Glomerular endothelial cell (primary cell): ENCODE measurements at places on chromosomes 13 and 19. TPM values are rescaled to one million over a fixed set of nuclear protein-coding genes. Genes with fewer than 3 reads are reported as not detected.
A peak's percentile ranks its signal among the peaks of the same experiment; 100 is the strongest.

- no peak for DNase-seq
Measured at GRCh38 chr19:41926763-41927496, 1.3 kb downstream of the ERFL start.

DNA sequence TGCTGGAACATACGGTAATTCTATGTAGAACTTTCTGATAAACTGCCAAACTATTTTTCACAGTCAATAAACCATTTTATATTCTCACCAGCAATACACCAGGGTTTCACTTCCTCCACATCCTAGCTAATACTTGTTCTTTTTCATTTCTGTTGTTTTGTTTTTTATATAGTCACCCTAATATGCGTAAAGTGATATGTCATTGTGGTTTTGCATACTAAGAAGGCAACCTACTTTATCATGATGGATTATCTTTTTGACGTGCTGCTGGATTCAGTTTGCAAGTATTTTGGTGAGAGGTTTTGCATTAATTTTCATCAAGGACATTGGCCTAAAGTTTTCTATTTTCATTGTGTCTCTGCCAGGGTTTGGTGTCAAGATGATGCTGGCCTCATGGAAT, 1384.1 kb downstream of the UQCRFS1 start:
- DNase-seq, result no peak

DNA sequence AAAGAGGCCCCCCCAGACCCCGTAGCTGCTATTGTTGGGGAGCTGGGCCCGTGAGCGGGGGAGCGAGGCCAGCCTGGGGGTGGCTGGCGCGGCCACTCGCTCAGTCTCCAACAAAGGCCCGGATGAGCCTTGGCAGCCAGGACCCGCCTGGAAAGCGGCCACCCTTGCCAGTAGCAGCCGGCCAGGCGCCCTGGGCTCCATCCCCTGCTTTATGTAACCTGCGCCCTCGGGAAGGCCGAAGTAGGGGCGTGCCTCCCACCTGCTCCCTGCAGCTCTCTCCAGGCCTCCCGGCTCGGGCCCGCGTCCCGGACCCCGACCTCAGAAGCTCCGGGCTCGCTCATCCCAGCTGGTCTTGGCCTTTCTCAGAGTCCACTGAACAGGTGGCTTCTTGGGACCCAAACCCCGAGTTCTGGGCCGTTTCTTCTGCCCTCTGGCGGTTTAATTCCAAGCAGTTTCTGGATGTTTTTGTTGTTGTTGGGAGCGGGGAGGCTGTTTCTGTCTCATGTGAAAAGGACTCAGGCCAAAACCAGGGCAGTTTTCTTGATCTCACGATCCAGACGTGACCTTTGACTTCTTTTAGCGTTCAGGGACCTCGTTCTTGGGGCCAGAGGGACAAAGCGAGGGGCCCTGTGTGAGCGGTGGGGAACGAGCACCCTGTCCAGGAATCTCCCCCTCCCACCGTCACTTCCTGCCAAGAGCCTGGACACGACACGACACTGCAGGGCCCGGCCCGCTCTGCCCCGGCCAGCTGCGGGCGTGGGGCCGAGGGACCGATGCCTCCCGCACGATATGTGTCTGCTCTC, 1.2 kb downstream of the CDC34 start:
- peak; percentile 45 for DNase-seq

DNA sequence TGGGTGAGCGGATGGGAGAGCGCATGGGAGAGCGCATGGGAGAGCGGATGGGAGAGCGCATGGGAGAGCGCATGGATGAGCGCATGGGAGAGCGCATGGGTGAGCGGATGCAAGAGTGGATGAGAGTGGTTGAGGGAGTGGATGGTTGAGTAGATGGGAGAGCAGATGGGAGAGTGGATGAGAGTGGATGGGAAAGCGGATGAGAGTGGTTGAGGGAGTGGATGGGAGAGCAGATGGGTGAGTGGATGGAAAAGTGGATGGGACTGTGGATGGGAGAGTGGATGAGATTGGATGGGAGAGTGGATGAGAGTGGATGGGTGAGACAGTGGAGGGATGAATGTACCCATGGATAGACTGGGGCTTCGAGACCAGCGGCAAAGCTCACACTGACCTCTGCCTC, 8.6 kb upstream of the TEKTIP1 start:
- DNase-seq, result no peak

GRCh38 chr19:7251494-7251893, 42.7 kb downstream of the INSR start:
- DNase-seq, result no peak

GRCh38 chr13:62595976-62596375, 1180.3 kb upstream of the PCDH20 start:
- DNase-seq, result no peak

DNA sequence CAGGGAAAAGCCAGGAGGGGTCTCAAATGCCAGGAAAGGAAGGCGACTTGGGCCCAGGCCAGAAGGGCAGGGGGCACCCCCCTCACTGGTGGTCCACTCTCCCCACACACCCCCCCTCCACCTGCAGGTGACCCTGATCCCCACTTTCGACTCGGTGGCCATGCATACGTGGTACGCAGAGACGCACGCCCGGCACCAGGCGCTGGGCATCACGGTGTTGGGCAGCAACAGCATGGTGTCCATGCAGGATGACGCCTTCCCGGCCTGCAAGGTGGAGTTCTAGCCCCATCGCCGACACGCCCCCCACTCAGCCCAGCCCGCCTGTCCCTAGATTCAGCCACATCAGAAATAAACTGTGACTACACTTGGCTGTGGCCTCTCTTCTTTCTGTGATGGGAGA, 14.9 kb downstream of the MAP1S start:
- no peak for DNase-seq

- no peak for DNase-seq
Measured at GRCh38 chr13:109979228-109979627, 192.8 kb upstream of the IRS2 start.

GRCh38 chr19:32649751-32650150, 25.2 kb downstream of the ANKRD27 start:
- DNase-seq, result no peak

DNA sequence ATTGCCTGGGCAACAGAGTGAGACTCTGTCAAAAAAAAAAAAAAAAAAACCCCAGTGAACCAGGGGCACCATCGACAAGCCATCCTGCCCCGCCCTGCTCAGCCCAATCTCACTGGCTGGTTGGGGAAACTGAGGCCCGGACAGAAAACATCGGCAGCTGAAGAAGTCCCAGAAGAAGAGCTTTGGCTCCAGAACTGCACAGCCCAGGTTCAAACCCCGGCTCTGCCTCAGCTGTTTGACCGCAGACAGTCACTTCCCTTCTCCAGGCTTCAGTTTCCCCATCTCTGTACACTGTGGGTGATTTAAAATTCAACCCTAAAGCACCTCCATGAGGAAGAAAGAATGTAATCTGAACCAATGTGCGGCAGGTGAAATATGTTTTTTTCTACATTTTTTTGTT, 9.4 kb upstream of the SEMA6B start:
- DNase-seq, result no peak

DNA sequence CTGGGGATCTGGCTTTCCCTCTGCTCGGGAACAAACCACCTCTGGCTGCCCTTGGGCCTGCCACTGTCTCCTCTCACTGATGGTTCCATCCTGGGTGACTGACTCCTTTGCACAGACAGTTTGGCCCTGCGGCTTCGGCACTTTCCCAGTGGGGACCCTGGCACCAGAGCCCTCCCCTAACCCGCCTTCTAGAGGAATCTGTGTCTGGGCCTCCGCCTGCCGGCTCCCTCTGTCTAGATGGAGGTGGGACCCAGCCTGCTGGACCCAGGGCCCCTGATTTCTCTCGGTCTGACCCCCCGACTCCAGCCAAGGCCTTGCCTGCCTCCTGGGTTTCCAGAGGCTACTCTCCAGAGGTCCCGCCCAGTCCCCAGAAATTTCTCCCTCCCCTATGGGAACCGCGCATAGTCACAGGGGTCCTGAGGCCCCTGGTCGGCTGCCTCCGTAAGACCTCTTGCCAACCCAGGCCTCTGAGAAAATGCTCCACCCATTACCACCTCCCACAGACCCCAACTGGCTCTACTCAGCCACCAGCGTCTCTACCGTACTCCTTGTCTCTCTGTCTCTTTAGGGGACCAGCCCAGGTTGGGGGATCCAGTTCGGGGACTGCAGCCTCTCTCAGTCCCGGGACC, 2.7 kb downstream of the CCDC106 start:
- DNase-seq, result no peak

DNA sequence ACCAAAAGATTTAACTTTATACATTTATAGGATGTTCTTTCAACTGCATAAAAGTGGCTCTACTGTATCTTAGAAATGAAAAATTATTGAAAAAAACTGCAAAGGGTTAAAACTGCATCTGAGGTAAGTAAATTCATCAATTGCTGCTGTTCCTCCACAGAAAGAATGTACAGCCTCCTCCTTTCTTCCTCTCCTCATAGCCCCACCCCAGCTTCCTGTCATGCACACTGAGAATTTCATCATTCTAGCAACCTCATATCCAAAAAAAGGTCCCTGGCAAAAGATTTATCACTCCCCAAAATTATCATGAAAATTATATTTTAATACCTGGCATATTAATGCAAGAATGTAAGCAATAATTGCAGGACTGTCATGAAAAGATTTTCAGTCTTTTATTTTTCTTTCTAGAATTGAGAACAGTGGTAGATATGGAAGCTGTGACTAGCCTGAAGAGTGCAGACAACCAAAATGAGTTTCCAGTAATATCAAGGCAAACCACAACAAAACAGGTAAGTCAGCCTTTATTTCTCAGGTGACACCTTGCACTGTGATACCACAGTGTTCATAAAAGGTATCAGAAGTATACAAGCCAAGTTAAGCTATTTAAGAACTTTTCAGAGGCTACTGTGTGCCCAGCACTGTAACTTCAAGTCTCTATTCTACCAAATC, 110.8 kb downstream of the SUCLA2 start:
- DNase-seq, result no peak

- DNase-seq, result peak; percentile 96
Measured at GRCh38 chr19:45717131-45717982, 13.3 kb downstream of the FBXO46 start.

DNA sequence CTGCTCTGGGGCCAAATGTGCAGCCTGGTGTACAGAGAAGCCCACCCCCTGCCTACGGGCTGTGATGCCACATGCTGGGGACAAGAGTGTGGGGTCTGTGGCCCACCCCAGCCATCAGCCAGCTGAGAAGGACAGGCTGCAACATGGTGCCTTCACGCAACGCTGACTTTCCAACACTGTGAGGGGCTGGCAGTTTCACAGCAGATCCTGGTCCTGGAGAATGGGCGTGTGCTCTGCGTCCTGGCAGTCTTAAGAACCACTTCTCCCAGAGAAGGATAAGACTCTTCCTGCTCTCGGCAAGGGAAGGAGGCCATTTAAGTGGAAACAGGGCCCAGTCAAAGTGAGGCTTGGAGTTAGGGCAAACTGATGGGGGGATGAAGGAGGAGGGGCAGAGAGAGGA, 4.6 kb downstream of the LRRC4B start:
- DNase-seq, result no peak

GRCh38 chr19:1455336-1456120, 5.6 kb downstream of the APC2 start:
- DNase-seq, result no peak

- DNase-seq, result no peak
Measured at GRCh38 chr19:49952479-49952836, 8.5 kb downstream of the SIGLEC11 start.

- DNase-seq, result no peak
Measured at GRCh38 chr19:37986048-37986750, 79.2 kb downstream of the SIPA1L3 start.

GRCh38 chr19:33273881-33274662, 28.3 kb downstream of the CEBPA start:
- DNase-seq, result peak; percentile 3

- no peak for DNase-seq
Measured at GRCh38 chr13:87851410-87851809, 180.2 kb downstream of the SLITRK5 start.

GRCh38 chr13:67303661-67304333, 73.7 kb upstream of the PCDH9 start:
- no peak for DNase-seq

GRCh38 chr13:32426191-32426989, 1.5 kb downstream of the N4BP2L1 start:
- no peak for DNase-seq

DNA sequence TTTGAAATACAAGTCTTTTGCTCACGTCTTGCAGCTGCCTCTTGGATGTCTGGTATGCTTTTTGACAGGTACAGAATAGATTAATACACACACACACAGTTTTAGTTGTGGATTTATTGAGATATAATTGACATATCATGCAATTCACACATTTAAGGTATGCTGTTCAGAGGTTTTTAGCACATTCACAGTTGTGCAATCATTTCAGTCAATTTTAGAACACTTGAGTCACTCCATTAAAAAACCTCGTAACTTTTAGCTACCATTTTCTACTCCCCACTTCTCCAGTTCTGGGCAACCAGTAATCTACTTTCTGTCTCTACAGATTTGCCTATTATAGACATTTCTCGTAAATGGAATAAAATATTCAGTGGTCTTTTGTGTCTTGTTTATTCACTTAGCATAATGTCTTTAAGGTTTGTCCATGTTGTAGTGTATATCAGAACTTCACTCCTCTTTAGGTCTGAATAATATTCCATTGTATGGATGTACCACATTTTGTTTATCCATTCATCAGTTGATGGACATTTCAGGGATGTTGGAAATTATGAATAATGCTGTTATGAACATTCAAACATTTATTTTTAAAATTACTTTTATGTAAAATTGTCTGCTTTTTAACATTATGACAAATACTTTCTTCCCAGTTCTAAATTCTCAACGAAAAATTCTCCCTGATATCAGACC, 2.5 kb upstream of the ZMYM2 start:
- no peak for DNase-seq

DNA sequence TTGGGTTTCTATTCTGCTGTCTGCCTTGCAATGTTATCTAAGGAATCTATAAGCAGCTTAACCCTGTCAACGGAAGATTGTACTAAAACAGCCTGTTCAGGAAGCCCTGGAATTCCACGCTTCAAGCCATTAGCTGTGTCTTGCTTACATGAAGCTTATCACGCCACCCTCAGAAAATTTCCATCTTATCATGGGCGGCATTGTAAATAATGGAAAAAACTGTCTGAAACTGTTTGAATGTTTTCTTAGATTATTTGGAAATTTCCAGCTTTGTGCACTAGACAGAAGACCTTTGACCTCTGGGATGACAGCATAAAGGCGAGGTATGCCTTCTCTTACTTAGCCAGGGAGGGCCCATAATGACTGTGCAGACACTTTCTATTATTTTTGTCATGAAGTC, 319.7 kb downstream of the KCNRG start:
- peak; percentile 85 for DNase-seq

ZNF71 gene
- 24.4 and 24.8 TPM in 2 replicates for total RNA-seq

STOML3 gene
- total RNA-seq, result not detected in 2 replicates

ZNF667 gene
- 2.6 and 4.0 TPM in 2 replicates for total RNA-seq

VSIG10L gene
- total RNA-seq, result 0.82 and 0.88 TPM in 2 replicates

DOCK6 gene
- 188 and 342 TPM in 2 replicates for total RNA-seq

CLEC17A gene
- total RNA-seq, result not detected in 2 replicates

FLT1 gene
- total RNA-seq, result 111 and 156 TPM in 2 replicates

SBSN gene
- total RNA-seq, result not detected in 2 replicates

DPF1 gene
- total RNA-seq, result 1.0 and 1.5 TPM in 2 replicates

SERTM1 gene
- total RNA-seq, result 0.35 TPM in 1 of 2 replicates, not detected in the other

PSG6 gene
- not detected in 2 replicates for total RNA-seq

ZNF284 gene
- total RNA-seq, result 1.5 and 1.9 TPM in 2 replicates

PNMA8B gene
- total RNA-seq, result 0.18 and 0.29 TPM in 2 replicates

NLRP4 gene
- not detected in 2 replicates for total RNA-seq

FFAR3 gene
- not detected in 2 replicates for total RNA-seq

C19orf73 gene
- 1.9 and 3.3 TPM in 2 replicates for total RNA-seq
